OCI-M1 (cell line): ENCODE measurements at places on chromosomes 16 and 17.

GRCh38 chr16:61945511-61945910 is 90.7 kb downstream of the CDH8 start:
- DNase-seq, result no peak

GRCh38 chr17:77609553-77610517 is 348.7 kb upstream of the TNRC6C start:
- peak; percentile 82 for DNase-seq

DNA sequence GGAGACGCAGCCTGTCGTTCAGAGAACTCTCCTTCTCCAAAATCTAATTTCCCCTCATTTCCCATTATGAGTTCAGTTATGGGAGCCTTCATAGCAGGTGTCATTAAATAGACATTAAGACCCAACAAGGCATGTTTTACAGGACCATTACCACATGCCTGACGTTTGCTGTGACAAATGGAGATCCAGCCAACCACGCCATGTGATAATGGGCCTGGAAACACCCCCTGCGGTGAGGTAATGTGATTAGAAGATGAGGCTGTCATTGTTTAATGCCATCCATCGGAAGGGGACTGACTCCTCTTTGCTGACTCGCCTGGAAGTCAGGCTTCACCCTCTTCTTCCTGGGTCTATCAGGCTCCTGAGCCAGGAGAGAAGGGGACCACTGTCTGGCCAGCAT is 76.9 kb downstream of the WSCD1 start:
- no peak for DNase-seq

GRCh38 chr17:46950997-46951621 is 27.9 kb downstream of the RPRML start:
- no peak for DNase-seq

DNA sequence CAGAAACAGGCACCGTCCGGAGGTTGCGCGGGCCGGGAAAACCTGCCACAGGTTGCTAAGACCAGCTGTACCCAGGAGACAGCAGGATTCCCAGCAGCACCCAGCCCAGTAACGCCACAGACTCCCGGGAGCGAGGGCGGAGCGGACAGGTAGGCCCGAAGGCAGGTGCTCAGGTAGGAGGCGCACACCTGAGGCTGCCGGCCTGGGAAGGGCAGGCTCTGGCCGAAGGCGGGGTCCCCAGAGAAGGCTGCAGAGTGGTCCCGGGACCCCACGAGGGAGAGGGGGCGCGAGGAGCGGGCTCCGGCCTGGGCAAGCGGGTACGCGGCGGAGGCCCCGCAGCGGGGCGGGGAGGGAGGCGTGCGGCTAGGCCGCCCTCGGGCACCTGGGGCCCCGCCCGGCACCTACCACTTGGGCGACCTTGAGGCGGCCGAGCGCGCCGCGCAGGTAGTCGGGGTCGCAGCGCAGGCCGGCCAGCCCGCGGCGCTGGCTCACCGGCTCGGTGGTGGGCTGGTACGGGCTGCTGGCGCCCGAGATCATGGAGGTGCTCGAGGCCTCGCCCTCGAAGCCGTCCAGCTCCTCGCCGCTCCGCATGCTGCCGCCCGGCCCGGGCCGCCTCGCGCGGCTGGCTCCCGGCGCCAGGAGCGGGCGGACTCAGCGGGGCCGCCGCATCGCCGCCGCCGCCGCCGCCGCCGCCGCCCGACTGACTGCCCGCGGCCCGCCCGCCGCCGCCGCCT is 441 bp downstream of the CMTM4 start:
- no peak for DNase-seq
